SIG-M5 (cell line): ENCODE measurements at places on chromosomes 2 and 18.

DNA sequence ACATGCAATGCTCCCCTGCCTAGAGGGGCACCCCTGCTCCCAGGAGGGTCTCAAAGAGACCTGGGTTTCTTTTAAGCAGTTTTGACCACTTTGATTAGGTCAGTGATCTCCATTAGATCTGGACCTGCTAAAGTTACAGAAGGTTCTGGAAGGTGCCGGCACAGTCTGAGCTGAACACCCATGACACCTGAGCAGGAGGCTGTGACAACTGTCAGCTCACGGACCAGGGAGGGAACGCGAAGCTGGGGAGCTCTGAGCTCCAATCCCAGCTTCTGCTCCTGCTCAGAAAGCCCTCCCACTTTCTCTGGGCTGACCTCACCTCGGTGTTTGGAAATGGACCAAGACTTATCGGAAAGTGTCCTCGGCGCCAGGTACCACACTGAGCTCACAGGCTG, 113.8 kb downstream of the NFATC1 start:
- no peak for DNase-seq

- no peak for DNase-seq
Observed at GRCh38 chr2:152646775-152647174, 70.5 kb downstream of the PRPF40A start.

GRCh38 chr18:3689986-3690763, 240.2 kb downstream of the TGIF1 start:
- DNase-seq = no peak

- DNase-seq = no peak
Observed at GRCh38 chr2:18346874-18347273, 213.6 kb downstream of the RDH14 start.

DNA sequence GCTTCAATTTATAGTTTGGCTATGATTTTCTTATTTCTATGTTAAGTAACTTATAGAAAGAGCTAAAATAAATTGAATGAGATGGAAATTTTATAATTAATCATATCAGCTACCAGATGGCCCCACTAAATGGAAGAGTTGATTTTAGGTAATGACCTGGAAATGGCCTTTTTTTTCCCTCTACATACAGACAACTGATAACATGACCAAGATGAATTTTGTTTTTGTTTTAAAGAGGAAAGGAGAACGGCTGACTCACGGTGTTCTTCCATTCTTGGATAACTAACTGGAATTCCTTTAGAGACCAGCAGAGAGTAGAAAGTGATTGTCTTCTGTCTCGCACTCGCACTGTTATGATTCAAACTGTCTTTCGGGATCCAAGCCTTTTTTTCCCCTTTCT, 91.0 kb downstream of the TMEM185B start:
- no peak for DNase-seq

DNA sequence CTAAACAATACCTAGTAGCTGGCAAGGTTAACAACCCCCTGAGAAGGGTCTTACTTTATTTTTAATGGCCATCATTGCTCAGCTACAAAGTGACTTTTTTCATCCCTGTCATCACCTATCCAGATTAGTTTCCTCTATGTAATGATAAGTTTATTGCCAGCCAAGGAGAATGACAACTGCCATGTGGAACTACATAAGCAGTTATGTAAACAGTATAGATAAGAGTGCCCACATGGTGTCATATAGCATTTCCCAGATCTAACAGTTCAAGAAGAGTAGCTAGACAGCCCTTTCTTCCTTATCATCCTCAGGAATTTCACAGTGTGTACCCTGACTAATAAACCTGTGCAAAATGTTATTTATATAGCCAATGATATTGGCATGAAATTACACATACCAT, 240.2 kb upstream of the PIK3C3 start:
- DNase-seq = no peak

DNA sequence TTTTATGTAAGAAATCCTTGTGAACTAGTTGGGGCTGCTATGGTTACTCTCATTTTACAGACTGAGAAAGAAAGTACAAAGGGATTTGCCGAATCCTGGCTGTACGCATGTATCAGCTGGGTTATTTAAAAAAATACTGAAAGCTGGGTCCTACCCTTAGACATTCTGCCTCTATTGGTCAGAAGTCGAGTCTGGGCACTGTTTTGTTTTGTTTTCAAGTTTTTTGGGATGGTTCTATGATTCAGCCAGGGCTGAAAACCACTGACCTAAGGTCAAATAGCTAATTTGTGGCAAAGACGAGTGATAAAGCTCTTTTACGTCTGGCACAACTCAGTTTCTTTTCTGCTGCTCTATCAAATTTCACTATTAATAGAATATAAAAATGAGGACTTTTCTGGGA, 5.9 kb upstream of the SLC8A1 start:
- DNase-seq = no peak

DNA sequence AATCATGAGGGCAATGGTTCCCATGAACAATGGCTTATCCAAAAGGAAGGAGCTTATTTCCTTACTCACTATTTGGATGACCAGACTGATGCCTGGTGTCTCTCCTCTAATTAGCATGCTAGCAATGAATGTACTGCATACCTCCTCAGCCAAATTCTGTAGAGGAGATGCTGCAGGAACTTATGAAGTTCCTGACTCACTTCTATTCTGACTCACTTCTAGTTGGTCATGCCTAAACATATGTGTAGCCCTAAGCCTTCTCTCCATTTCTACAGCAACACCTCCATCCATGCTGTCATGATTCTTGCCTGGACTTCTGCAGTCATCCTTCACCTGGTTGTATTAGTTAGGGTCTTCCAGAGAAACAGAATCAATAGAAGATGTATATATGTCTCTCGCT, 59.9 kb upstream of the MRPS9 start:
- DNase-seq = no peak

DNA sequence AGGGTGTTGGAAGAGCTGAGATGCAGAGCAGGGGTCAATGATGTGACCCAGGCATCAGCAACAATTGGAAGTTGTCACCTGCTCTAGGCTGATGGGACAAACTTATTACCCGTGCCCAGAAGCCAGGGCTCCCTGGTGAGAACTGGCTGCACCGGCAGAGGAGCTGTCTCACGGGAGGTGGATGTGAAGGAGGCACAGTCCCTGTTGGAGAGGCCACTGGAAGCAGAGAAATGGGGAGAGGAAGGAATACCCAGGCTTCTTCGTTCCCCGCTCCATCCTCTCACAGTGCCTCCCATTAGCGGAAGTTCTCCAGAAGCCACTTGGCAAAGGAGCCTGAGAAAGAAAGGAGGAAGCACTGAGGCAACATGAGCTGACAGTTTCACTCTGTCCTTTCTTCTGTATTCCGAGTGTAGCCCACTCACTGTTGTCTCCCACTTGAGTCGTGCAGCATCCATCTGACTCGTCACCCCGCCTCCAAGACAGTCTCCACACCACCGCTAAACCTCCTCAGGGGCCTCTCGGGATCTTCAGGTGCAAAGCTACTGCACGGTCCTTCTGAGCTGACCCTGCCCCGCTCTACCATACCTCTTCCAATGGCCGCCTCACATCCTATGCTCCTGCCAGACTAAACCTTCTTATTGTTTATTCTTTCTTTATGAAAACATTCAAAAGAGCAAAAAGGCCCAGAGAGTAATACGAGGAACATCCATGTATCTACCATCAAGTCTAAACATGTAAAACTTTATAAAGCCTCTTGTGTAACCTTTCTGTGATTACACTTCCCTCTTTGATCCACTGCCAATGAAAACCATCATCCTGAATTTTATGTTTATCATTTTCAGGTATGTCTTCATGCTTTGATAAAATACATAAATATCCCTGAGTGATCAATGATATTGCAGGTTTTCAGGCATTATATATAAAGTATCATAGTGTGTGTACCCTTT, 19.1 kb upstream of the AFTPH start:
- DNase-seq = no peak

DNA sequence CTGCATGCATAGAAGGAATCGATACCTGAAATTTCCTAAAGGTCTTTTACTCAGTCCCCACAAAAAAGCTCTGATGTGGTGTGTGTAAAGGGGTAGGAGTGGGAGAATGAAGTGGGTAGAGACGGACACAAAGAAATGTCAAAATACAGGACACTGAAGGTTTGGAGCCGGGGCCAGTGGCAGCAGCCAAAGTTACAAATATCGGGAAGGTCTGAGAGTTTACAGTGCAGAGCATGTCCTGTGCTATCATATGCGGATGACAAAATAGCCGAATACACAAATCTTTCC, 89.9 kb upstream of the STON1 start:
- DNase-seq = no peak

DNA sequence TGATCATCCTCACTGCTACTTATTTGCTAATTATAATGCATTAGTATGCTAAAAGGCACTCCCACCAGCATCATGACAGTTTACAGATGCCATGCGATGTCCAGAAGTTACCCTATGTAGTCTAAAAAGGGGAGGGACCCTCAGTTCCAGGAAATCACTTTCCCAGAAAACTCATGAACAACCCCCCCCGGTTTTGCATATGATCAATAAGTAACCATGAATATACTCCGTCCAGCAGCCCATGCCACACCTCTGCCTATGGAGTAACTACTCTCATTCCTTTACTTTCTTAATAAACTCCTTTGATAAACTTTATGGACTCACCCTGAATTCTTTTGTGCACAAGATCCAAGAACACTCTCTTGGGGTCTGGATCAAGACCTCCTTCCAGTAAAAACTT, 86.8 kb downstream of the MALT1 start:
- no peak for DNase-seq

- DNase-seq = no peak
Observed at GRCh38 chr2:164498836-164499235, 122.4 kb downstream of the GRB14 start.

DNA sequence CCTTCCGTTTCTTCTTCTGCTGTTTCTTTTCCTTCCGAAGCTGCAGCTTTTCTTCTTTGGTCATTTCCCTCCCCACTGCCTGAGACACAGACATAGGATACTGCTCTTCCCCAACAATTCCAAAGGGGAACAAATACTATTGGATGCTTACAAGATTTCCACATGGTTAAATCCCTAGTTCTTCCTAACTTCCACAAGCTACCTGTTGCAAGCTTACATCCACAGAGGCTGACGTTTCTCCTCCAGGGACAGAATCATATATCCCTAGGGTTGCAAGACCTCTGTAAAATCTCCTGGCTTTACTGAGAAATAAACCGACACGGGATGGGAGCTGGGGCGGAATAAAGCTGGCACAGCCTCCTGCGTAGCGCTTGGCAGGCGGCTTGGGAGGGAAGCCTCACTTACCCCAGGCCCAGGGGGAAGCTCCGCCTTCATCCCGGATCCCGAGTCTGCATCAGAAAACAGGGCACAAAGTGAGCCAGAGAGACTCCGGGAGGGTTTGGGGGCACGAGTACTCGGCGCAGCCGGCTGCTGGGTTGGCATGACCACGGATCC, 590 bp downstream of the EIF2B4 start:
- DNase-seq = no peak

DNA sequence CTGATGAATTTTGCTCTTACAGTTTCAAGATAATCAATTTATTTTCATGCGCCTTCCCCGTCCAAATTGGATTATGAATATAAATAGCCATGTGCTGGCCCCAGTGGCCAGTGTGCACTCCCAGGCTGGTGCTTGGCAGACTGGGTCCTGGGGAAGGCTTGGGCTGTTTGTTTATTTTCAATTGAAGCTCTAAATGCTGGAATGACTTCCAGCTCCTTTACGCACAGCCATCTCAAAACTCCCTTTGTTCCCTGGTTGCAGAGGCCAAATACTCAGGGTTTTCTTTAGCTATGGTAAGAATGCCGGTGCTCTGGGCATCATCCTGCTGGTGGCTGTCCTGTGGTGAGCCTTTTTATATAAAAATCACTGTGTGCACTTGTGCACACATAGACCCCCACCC, 131.5 kb downstream of the PRKCE start:
- no peak for DNase-seq

DNA sequence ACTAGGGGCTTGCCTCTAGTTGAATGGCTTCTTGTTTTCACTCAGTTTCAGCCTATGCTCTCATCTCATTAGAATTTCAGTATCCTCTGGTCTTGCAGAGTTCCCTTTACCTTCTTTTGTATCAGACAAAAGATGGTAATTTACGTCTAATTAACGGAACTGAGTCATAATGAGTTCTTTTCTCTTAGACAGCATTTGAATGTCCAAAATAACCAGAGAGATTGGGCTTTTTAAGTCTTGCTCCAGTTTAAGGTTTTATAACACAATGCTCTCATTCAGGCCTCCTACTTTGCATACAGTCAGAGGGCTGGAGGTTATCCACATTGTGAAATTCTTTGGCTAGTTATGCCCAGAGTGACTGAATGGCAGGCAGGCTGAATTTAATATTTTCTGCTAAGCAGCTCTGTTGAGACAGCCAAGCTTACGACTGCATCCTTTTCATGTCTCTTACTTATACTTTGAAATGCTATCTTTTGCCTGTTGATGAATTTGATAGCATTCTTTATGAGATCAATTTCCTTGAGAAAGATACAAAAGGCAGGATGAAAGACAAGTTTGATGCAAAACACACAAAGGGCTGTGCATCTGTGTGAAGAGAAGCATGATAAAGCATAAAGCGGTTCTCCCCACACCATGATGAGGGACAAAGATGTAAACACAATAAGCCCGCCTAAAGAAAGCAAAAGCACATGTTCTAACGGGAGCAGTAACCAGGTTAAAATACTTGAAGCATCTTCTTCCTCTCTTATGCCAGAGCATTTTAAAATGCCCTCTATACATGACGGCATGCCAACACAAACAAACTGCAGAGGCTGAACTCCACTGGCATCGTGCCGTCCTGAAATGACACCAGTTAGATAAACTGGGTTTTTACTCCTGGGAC, 90.0 kb downstream of the CDH2 start:
- no peak for DNase-seq

GRCh38 chr2:21251216-21251980, 127.6 kb downstream of the TDRD15 start:
- DNase-seq = no peak

DNA sequence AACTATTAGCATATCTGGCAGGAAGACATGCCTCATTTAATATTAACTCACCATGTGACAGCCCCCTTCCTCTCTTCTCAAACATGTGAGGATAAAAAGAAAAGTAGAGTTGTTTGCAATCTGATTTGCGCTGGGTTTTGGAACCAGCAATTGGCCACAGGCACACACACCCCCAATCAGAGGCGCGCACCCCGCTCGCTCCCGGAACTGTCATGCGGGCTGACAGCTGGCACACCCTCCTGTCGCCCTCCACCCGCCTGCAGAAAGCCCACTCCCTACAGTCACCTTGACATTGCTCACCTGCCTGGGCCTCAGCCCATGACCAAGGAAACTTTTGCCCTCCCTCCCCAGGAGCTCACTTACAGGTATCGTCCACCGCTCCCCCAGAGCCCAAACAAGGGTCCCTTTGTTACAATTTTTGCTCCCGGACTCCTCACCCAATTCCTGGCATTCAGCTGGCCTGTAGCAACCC, 1.1 kb downstream of the COBLL1 start:
- no peak for DNase-seq

DNA sequence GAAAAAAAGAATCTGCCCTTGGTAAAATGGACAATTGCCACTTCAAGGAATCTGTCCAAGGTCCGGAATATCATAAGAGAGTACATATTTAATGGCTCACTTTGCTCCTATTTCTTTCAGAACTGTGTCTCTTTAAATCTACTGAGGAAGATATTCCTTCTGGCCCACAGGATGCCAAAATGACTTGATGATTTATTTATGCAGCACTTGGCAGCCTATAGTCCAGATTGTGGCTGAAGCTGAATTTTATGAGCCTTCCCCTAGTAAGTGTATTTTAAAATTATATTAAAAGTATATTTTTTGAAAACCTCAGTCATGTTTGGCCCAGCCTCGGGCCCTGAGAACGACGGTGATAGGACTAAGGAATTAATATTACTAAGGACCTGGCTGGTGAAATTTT, 465.1 kb upstream of the HNRNPA3 start:
- DNase-seq = no peak

GRCh38 chr2:31504311-31504710, 76.4 kb downstream of the SRD5A2 start:
- no peak for DNase-seq

GRCh38 chr18:23058746-23059415, 76.4 kb upstream of the CABLES1 start:
- no peak for DNase-seq
